ENCODE measurements at places on chromosomes 7 and 10. TPM values are rescaled to one million over a fixed set of nuclear protein-coding genes. Genes with fewer than 3 reads are reported as not detected.

Gene DENND2A
- total RNA-seq: 0.76 TPM

Gene ZNF425
- total RNA-seq: 1.4 TPM

Gene CRTAC1
- 1.4 TPM for total RNA-seq

Gene ATP6V0A4
- total RNA-seq: 0.30 TPM

Gene ANKRD61
- total RNA-seq: 0.84 TPM

Gene RELN
- not detected for total RNA-seq

Gene C10orf105
- total RNA-seq: not detected

Gene RAMP3
- not detected for total RNA-seq

Gene PARP12
- total RNA-seq: 20.1 TPM

Gene PON1
- total RNA-seq: 1.3 TPM

Gene GRID2IP
- total RNA-seq: not detected

Gene FXYD4
- total RNA-seq: not detected

Gene EBF3
- total RNA-seq: 0.10 TPM

Gene POU6F2
- total RNA-seq: not detected

Gene SP4
- total RNA-seq: 1.2 TPM

Gene GIMAP7
- not detected for total RNA-seq

Gene FAM25A
- 0.52 TPM for total RNA-seq

Gene BICC1
- 17.1 TPM for total RNA-seq

Gene NANOS1
- total RNA-seq: 2.8 TPM

Gene NSUN5
- 60.0 TPM for total RNA-seq

Gene ADGRA1
- total RNA-seq: 0.26 TPM

Gene OR6V1
- not detected for total RNA-seq

Gene OPN1SW
- total RNA-seq: not detected

Gene TEX36
- not detected for total RNA-seq

Gene ETV1
- total RNA-seq: 2.5 TPM

Gene ADARB2
- total RNA-seq: not detected

Gene VSTM4
- total RNA-seq: 0.39 TPM

Gene GNAT3
- total RNA-seq: not detected

Gene DRGX
- 0.08 TPM for total RNA-seq

Gene SLC26A5
- not detected for total RNA-seq

Gene PLAU
- 112 TPM for total RNA-seq

Gene FUOM
- total RNA-seq: 16.1 TPM

Gene INPP5F
- 10.5 TPM for total RNA-seq

Gene NODAL
- total RNA-seq: not detected

Gene EPO
- not detected for total RNA-seq

Gene FAM20C
- 40.3 TPM for total RNA-seq

Gene HOGA1
- total RNA-seq: 2.6 TPM

Gene GJD4
- not detected for total RNA-seq

Gene GNGT1
- total RNA-seq: not detected

Gene HOXA10
- 6.3 TPM for total RNA-seq

Gene CUBN
- total RNA-seq: 0.06 TPM

Gene TDRD1
- total RNA-seq: not detected

Gene KLHDC10
- 13.5 TPM for total RNA-seq

Gene MRC1
- 0.03 TPM for total RNA-seq

Gene METTL27
- total RNA-seq: 8.2 TPM

Gene TMEM270
- 0.13 TPM for total RNA-seq

Gene GRM3
- total RNA-seq: not detected

Gene BRI3
- total RNA-seq: 96.8 TPM

Gene ACBD5
- total RNA-seq: 25.3 TPM

Gene ZNF239
- total RNA-seq: 2.2 TPM

Gene NOS3
- total RNA-seq: 0.51 TPM

Gene ADCYAP1R1
- not detected for total RNA-seq

Gene ENTPD1
- not detected for total RNA-seq

Gene ICA1
- total RNA-seq: 1.5 TPM

Gene FBXO24
- 0.20 TPM for total RNA-seq
